ENCODE measurements at places on chromosomes 16 and 17. TPM values are rescaled to one million over a fixed set of nuclear protein-coding genes. Genes with fewer than 3 reads are reported as not detected.

CTRB2 gene
- 1.2 TPM for polyA plus RNA-seq

GGNBP2 gene
- polyA plus RNA-seq, result 61.3 TPM

KRTAP17-1 gene
- polyA plus RNA-seq, result not detected

HIGD1B gene
- 0.38 TPM for polyA plus RNA-seq

TCAP gene
- 2.0 TPM for polyA plus RNA-seq

NDUFAF8 gene
- 54.9 TPM for polyA plus RNA-seq

PRDM7 gene
- not detected for polyA plus RNA-seq

NTN3 gene
- polyA plus RNA-seq, result not detected

SOX15 gene
- 0.32 TPM for polyA plus RNA-seq

ZP2 gene
- not detected for polyA plus RNA-seq

G6PC1 gene
- not detected for polyA plus RNA-seq

MYH13 gene
- 0.02 TPM for polyA plus RNA-seq

TM4SF5 gene
- polyA plus RNA-seq, result not detected

RDM1 gene
- 0.48 TPM for polyA plus RNA-seq

CBX2 gene
- polyA plus RNA-seq, result 0.48 TPM

MRM1 gene
- polyA plus RNA-seq, result 12.2 TPM

TERB1 gene
- 0.04 TPM for polyA plus RNA-seq

NME1 gene
- 142 TPM for polyA plus RNA-seq

IGFALS gene
- polyA plus RNA-seq, result 0.19 TPM

KCNAB3 gene
- 2.9 TPM for polyA plus RNA-seq

CAVIN1 gene
- 34.7 TPM for polyA plus RNA-seq

TBX4 gene
- not detected for polyA plus RNA-seq

C17orf78 gene
- polyA plus RNA-seq, result not detected

KCNH4 gene
- 0.14 TPM for polyA plus RNA-seq

PLLP gene
- 4.7 TPM for polyA plus RNA-seq

TMEM208 gene
- polyA plus RNA-seq, result 65.9 TPM

CTRB1 gene
- 2.7 TPM for polyA plus RNA-seq

SMIM36 gene
- not detected for polyA plus RNA-seq

KRT28 gene
- polyA plus RNA-seq, result not detected

NOD2 gene
- polyA plus RNA-seq, result 0.41 TPM

GPR179 gene
- 0.03 TPM for polyA plus RNA-seq

CDH5 gene
- polyA plus RNA-seq, result 12.6 TPM

SDR42E1 gene
- 0.63 TPM for polyA plus RNA-seq

ZG16B gene
- 1.6 TPM for polyA plus RNA-seq

CDH15 gene
- 0.14 TPM for polyA plus RNA-seq

SPATA22 gene
- 0.24 TPM for polyA plus RNA-seq

MRC2 gene
- polyA plus RNA-seq, result 6.0 TPM

PRPF8 gene
- polyA plus RNA-seq, result 67.2 TPM

GLP2R gene
- polyA plus RNA-seq, result 0.22 TPM

KRT17 gene
- not detected for polyA plus RNA-seq

UTS2R gene
- not detected for polyA plus RNA-seq

KRTAP4-4 gene
- polyA plus RNA-seq, result not detected

VEZF1 gene
- 10.2 TPM for polyA plus RNA-seq

HS3ST3B1 gene
- polyA plus RNA-seq, result 1.3 TPM

TEX19 gene
- not detected for polyA plus RNA-seq

CASKIN2 gene
- polyA plus RNA-seq, result 6.2 TPM

CES5A gene
- 0.03 TPM for polyA plus RNA-seq

STAT5A gene
- polyA plus RNA-seq, result 22.7 TPM

SPNS3 gene
- polyA plus RNA-seq, result 2.8 TPM

MEOX1 gene
- polyA plus RNA-seq, result 5.6 TPM

PLA2G10 gene
- polyA plus RNA-seq, result 0.13 TPM

SP2 gene
- polyA plus RNA-seq, result 10.7 TPM

SLC16A6 gene
- polyA plus RNA-seq, result 2.1 TPM

USH1G gene
- polyA plus RNA-seq, result not detected

TMUB2 gene
- 26.8 TPM for polyA plus RNA-seq

KRTAP2-1 gene
- polyA plus RNA-seq, result not detected

KRTAP2-2 gene
- not detected for polyA plus RNA-seq

OSGIN1 gene
- polyA plus RNA-seq, result 2.3 TPM

NOB1 gene
- polyA plus RNA-seq, result 46.1 TPM
